ENCODE measurements at places on chromosomes 4 and X.

- DNase-seq: no peak
These were observed 255.3 kb upstream of the TEX13A start for GRCh38 chrX:105475801-105476200.

DNA sequence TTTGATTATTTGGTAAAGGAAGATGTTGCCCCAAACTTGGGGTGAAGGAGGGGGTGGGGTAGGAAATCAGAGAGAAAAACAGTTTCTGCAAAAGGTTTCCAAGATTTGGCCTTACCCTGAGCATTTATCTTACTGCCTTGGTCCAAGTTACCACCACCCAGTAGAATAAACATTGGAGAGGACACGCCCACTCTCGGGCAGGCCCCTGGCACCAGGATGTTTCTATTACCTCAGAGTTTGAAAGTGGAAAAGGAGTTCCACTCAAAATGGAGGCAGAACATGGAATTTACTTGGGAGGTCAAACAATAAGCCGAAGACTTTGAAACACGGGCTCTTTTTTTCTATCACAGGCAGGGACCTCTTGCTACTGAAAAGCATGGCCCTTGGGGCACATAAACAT lies 113.7 kb downstream of the CHRNA9 start:
- no peak for DNase-seq

DNA sequence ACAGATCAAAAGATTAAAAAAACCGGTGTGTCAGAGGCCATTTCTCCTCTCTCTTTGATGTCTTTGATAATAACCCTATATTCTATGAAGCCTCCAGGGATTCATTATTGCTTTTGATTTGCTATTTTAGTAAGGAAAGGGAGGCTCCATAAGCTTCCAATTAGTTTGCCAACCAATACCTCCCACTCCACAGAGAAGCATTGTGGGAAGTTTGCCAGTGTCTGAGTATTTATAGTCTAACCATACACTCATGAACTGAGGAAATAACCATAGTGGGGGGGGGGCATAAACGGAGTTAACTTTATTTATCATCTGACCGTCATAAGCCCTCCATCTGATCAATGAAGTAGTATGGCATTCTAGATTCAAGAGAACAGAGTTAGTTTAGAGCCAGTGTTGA lies 1066.8 kb upstream of the PABPC4L start:
- DNase-seq: no peak

- DNase-seq: no peak
These were observed 46.8 kb downstream of the GSTCD start for GRCh38 chr4:105755375-105755774.

- no peak for DNase-seq
These were observed 39.3 kb downstream of the ATP2B3 start for GRCh38 chrX:153556767-153557166.

- no peak for DNase-seq
These were observed 113.2 kb upstream of the FAM9B start for GRCh38 chrX:9147086-9147485.

DNA sequence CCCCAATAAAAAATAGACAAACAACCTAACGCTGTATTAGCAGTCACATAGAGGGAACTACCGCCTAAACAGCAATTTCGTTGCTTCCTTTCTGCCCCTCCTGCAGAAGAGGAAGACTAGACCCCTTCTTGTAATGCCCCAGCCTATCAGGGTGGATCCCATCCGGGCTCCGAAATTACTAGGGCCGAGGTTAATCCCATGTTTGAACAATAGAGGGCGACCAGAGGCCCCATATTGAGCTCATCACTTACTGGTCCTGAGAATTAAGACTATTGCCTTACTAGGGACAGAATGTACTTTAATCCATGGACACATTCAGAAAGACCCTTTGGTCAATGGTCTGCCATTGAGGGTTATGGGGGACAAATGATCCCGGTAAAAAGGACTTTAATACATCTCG lies 11.8 kb upstream of the ZNF630 start:
- peak; percentile 10 for DNase-seq

All from skin of body (tissue), 3 donors.